ENCODE measurements at places on chromosomes 2 and 18.

- no peak for DNase-seq
Observed at GRCh38 chr2:41719756-41720155, 328.1 kb upstream of the PKDCC start.

GRCh38 chr18:77049938-77050337 is 82.6 kb downstream of the MBP start:
- no peak for DNase-seq

DNA sequence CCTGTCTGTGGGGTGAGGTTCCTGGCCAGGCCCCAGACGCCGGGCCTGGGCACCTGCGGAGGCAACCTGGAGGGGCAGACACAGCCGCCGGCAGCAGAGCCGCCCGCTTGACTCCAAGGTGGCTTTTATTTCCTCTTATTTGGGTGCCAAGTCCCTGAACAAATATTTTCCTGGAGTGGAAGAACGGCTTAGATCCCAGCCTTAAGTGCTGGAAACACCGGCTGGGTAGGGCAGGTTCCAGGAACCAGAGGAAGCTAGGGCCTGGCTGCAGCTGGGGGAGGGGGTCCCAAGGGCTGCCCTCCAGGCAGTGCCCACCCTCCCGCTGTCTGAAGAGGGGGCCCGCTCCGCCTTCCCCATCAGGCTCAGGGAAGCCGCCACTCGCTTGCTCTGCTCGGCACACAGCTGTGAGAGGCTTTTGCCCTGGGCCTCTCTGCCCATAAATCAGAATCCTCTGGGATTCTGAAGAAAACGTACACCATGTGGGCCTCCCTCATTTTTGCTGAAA is 28.2 kb downstream of the SDC1 start:
- DNase-seq: no peak

DNA sequence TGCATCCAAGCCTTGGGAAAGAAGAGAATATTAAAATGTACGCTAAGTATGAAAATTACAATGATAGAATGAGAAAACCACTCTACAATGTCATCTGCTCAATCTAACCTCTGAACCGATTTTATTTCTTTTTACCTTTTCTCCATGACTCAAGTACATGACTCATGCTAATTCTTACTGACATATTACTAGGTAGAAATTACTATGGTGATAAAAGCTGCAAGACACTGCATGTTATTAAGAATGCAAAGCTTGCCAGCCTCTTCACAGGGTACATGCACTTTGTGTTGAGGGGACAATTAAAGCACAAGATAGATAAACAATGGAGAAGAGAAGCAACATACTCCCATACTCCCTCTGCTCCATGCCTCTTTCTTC is 20.7 kb downstream of the SFT2D3 start:
- no peak for DNase-seq

- no peak for DNase-seq
Observed at GRCh38 chr2:72990695-72991438, 73.5 kb downstream of the EMX1 start.

- no peak for DNase-seq
Observed at GRCh38 chr2:134231965-134232340, 21.9 kb upstream of the MGAT5 start.
